LHCN-M2 (cell line): ENCODE measurements at places on chromosomes 4 and X.
A peak's percentile ranks its signal among the peaks of the same experiment; 100 is the strongest.

GRCh38 chrX:43892336-43892870, 10.2 kb upstream of the MAOB start:
- DNase-seq = no peak

DNA sequence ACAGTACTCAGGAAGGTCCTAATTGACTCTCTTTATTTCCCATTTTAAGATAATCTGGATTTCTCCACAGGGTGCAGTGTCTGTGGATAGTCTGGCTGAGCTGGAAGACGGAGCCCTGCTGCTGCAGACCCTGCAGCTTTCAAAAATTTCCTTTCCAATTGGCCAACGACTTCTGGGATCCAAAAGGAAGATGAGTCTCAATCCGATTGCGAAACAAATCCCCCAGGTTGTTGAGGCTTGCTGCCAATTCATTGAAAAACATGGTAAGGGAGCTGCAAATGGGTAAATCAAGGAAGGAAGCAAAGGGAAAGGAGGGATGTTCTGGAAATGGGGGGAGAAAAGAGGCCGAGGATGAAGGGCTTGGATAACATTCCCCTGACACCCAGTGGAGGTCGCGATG, 26.0 kb downstream of the ARHGAP36 start:
- DNase-seq = no peak

DNA sequence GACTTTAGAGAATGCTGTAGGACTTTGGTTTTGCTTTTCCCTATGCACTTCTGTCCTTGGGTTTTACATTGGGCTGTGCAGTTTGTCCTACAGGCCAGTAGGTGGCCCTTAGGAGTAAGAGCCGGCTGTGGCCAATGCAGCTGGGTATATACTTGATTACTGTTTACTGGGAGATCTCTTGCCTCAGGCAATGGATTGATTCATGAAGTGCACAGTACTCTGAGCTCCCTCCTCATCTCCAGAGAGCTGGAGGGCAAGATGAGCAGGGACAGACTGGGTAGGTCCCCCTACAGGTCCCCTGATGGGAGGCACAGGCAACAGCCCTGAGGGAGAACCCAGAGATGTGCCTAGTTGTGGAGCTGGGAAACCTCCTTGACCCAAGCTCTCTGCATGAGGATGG, 103.8 kb upstream of the QRFPR start:
- peak; percentile 59 for DNase-seq

GRCh38 chr4:6788123-6788522, 5.6 kb downstream of the KIAA0232 start:
- DNase-seq = no peak

DNA sequence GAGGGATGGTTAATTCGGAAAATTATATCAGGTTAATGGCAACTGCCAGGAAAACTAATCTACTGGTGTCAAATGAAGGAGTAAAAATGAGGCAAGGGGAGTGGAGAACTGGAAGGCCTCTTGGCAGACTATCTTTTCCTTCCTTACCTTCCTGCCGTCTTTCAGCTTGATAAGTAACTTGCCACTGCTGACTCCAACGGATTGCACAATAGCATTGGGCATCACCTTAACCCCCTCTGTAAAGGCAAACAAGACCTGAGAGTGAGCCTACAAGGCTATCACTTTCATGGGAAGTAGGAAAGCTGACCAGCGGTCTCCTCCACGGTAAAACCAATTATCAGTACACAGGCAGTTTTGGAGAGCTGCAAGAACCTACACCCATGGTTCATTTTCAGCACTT, 26.2 kb upstream of the ELF4 start:
- no peak for DNase-seq
